HFFc6 (cell line): ENCODE measurements at places on chromosomes 7 and 10. TPM values are rescaled to one million over a fixed set of nuclear protein-coding genes. Genes with fewer than 3 reads are reported as not detected.

Gene ACSM6
- total RNA-seq: not detected in 3 replicates

Gene FAM25A
- not detected in 3 replicates for total RNA-seq

Gene GJD4
- not detected in 3 replicates for total RNA-seq

Gene CRPPA
- 2.5 to 2.8 TPM (median 2.5 TPM) in 3 replicates for total RNA-seq

Gene RRP12
- total RNA-seq: 41.1 to 46.1 TPM (median 43.5 TPM) in 3 replicates

Gene GBX1
- total RNA-seq: not detected in 3 replicates

Gene ALOX5
- total RNA-seq: not detected in 3 replicates

Gene PTCD1
- total RNA-seq: 5.1 to 10.4 TPM (median 7.3 TPM) in 3 replicates

Gene SFRP5
- total RNA-seq: not detected in 3 replicates

Gene FAM241B
- 0.23 to 0.36 TPM (median 0.34 TPM) in 3 replicates for total RNA-seq

Gene C10orf62
- not detected in 3 replicates for total RNA-seq

Gene COL17A1
- total RNA-seq: 0.59 to 0.68 TPM (median 0.63 TPM) in 3 replicates

Gene SLC35B4
- 21.0 to 27.8 TPM (median 24.7 TPM) in 3 replicates for total RNA-seq

Gene RBP3
- not detected in 3 replicates for total RNA-seq

Gene KCP
- not detected in 3 replicates for total RNA-seq

Gene CAV1
- 997 to 1,171 TPM (median 1,113 TPM) in 3 replicates for total RNA-seq

Gene INMT
- 0.11 TPM in 1 of 3 replicates, not detected in the others for total RNA-seq

Gene PALD1
- total RNA-seq: not detected in 2 replicates

Gene OPALIN
- total RNA-seq: not detected in 3 replicates

Gene GRIFIN
- not detected in 2 replicates for total RNA-seq

Gene HABP2
- not detected in 3 replicates for total RNA-seq

Gene SPDYE8
- total RNA-seq: not detected in 3 replicates

Gene TMEM176B
- not detected in 3 replicates for total RNA-seq

Gene ANXA8
- total RNA-seq: 0.13 to 0.75 TPM (median 0.53 TPM) in 3 replicates

Gene LRRTM3
- not detected in 2 replicates for total RNA-seq

Gene GPER1
- 5.4 to 7.2 TPM (median 5.9 TPM) in 3 replicates for total RNA-seq

Gene ATOH7
- not detected in 3 replicates for total RNA-seq

Gene WDR11
- 42.9 to 47.2 TPM (median 44.5 TPM) in 3 replicates for total RNA-seq

Gene MAGI2
- 7.2 to 9.8 TPM (median 7.5 TPM) in 3 replicates for total RNA-seq

Gene NEBL
- not detected in 3 replicates for total RNA-seq

Gene MPLKIP
- total RNA-seq: 38.6 to 39.3 TPM (median 39.0 TPM) in 3 replicates

Gene KCND2
- total RNA-seq: not detected in 3 replicates

Gene EPDR1
- total RNA-seq: not detected in 3 replicates

Gene FANK1
- 0.57 to 1.5 TPM (median 0.63 TPM) in 3 replicates for total RNA-seq

Gene CREB5
- total RNA-seq: 0.46 to 1.2 TPM (median 0.75 TPM) in 3 replicates

Gene NEUROD6
- total RNA-seq: not detected in 2 replicates

Gene BTBD16
- total RNA-seq: not detected in 3 replicates

Gene SYT15
- 0.57 to 3.5 TPM (median 1.1 TPM) in 3 replicates for total RNA-seq

Gene GDF10
- not detected in 2 replicates for total RNA-seq
